ENCODE measurements at places on chromosomes 6 and 20. TPM values are rescaled to one million over a fixed set of nuclear protein-coding genes. Genes with fewer than 3 reads are reported as not detected.

The NRN1 gene
- total RNA-seq, result not detected

The TRIM31 gene
- total RNA-seq, result not detected

The SF3B5 gene
- 182 TPM for total RNA-seq

The SH3BGRL2 gene
- total RNA-seq, result 0.23 TPM

The LY86 gene
- total RNA-seq, result not detected

The BNIP5 gene
- total RNA-seq, result not detected

The MDN1 gene
- total RNA-seq, result 23.5 TPM

The HCRTR2 gene
- total RNA-seq, result not detected

The KHDC1L gene
- total RNA-seq, result not detected

The ZSCAN23 gene
- total RNA-seq, result 0.82 TPM

The NPEPL1 gene
- 17.0 TPM for total RNA-seq

The EDN1 gene
- 6.7 TPM for total RNA-seq

The LZTS3 gene
- total RNA-seq, result 5.4 TPM

All from HFFc6 (cell line).